Activated CD4-positive, CD25-positive, alpha-beta regulatory T cell treated with anti-CD3 and anti-CD28 coated beads, Interleukin-2, amount 50 U/mL, for 16 hours (primary cell): ENCODE measurements at places on chromosomes 4 and X.

DNA sequence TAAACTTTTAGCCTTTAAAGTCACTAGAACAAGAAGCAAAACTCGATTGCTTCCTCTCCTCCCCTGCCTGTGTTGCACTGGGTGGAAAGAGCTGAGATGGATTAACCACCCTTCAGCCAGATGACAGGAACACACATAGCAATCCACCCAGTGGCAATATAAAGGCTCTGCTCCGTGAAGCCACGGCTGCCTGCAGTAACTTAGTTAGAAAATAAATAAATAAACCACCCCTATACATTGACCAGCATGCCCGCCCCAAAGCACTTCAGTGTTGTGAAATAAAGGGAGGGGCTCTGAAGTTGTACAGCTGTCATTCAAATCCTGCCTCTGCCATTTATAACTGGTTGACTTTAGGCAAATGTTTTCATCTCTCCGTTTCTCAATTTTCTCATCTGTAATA lies 217.1 kb upstream of the LDB2 start:
- no peak for DNase-seq

DNA sequence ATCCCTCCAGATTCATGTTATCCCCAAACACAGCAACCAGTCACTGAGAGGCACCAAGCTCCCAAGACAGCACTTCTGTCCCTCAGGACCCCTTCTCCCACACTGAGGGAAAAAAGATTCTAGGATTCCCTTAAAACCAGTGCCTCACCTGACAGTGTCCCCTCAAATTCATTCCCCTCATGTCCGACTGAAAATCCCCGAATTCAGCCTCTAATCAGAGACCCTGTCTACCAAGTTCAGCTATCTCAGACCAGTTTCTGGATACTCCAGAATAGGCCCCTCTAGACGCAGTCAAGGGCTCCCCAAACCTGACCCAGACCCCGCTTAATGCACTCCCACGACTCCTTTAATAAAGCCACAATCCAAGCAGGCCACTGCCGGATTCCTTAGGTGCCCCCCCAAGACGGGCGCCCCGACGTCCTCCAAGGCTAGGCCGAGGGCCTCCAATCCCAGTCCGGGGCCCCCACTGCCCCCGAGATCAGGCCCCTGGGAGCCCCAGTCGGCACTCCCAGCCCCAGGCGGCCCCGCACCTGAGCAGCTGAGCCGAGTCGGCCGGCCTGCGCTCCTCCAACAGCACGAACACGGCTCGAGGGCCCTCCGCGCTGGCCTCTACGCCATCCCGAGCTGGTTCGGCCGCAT lies 457 bp downstream of the TFE3 start:
- DNase-seq = no peak

DNA sequence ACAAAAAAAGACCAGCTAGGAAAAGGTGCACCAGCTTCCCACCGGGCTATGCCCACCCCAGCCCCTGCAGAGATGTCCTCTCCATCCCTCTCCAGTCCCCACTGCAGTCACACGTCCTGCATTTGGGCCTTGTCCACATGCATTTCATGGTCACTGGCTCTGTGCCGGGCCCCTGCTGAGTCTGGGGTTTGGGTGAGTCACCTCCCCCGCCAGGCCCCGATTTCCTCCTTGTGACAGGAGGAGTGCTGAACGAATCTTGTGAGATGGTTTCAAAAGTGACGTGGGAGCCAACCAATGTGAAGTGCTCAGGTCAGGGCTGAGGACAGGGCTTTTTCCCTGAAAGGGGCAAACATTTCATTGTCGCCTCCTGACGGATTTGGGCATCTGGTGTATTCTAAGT lies 7.1 kb downstream of the CPZ start:
- no peak for DNase-seq

- DNase-seq = no peak
These were observed 181.0 kb upstream of the EOLA2 start for GRCh38 chrX:150119323-150119722.

DNA sequence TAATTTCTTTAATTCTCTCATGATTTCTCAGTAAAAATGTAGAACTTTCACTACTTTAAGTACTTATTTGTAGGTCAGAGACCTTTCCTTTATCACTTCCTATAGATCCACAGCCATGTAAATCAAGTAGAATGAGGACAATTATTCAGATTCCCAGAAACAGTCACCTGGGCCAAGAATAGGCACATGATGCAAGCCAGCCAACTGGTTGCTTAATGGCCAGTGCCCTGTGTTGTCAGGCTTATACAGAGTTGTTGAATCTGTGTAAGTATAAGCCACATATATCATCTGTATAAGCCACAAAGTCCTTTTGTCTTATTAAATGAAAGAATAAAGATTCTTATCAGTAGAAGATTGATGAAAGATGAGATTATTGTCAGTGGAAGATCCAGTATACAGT lies 5.2 kb downstream of the BANK1 start:
- DNase-seq = no peak

DNA sequence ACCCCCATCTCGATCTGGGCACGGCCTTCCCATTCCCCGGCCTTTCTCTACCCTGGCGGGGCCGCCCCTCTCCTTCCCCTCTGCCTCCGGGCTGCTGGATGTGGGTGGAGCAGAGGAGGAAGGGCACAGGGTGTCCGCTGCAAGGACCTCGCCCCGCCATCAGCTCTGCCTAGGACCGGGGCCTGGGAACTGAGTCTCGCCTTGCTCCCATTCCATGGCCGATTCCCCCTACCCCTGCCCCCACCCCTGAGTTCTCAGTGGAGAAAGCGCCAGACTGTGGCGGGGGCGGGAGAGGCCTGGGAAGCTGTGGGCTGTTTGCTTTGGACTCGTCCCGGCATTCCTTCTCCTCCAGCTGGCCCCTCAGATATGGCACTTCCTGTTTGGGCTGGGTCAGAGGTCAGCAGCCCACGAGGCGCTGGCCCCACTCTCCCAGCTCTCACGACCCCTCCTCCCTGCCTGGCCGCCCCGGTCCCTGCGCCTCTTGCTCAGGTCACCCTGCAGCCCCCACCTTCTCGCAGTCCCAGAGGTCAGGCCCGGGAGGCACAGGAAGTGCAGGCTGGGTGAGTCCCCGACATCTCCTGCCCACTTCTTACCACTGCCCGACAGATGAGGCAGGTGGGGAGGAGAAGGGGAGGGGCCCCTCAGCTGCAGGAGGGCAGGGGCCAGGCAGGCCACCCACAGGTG lies 6.4 kb upstream of the BGN start:
- no peak for DNase-seq

- no peak for DNase-seq
These were observed 93.8 kb downstream of the APBB2 start for GRCh38 chr4:41120297-41121217.

DNA sequence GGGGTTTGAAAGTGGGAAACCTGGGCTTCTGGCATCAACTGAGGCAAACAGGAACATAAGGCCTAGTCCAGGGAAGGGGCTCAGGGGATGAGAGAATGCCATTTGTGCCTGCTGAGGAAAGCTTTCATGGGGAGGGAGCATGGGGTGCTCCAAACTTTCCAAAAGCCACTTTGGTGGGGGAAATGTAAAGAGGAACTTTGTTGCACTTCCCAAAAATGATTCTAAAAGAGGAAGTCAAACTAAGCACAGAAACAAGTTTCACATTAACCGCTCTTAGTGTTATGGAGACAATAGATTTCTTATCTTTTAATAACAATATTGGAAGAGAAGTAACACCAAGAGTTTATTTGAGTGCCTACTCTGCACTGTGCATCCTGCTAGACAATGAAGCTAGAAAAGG lies 32.3 kb downstream of the GAB3 start:
- DNase-seq = no peak

DNA sequence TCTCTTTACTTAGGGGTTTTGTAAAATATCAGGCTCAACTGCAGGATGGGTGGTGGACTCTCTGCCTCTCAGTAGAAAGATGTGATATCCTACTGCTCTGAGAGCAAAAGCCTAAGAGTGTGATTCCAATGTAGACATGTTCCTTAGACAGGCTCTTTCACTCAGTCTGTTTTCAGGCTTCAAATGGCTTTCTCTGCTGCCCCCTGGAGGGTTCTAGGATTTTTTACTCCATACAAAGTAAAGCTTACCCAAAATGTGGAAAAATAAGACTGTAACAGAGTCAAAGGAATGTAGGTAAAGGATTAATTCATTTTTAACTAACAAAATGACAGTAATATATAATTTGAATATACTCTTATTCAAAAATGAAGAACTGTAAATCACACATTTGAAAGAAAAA lies 32.1 kb downstream of the ZGRF1 start:
- DNase-seq = no peak

DNA sequence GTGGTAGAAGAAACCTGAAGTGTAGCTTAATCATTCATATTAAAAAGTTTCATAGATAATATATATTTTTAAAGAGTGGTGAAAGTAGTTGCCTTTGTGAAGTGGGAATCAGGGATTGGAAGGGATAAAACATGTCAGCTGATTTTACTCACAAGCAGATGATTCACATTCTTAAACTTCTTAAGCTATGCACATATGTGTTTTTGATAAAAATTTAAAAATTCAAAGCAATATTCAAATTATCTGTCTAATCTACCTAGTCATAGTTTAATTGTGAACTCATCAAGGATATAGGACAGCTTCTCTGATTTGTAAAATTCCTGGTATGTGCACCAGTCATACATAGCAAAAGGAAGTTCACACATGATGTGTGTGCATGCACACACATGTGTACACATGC lies 520.6 kb upstream of the PITX2 start:
- no peak for DNase-seq

- DNase-seq = no peak
These were observed 437.9 kb downstream of the AFF2 start for GRCh38 chrX:148938348-148938747.

- DNase-seq = peak; percentile 87
These were observed at the start of gene ADD1 for GRCh38 chr4:2843263-2843940. TSS of gene ADD1 (plus strand) at chr4:2843844. CDS start at chr4:2875916, 32,072 bp downstream.

GRCh38 chrX:76919761-76920160 lies 492.3 kb downstream of the MAGEE1 start:
- DNase-seq = no peak

- DNase-seq = no peak
These were observed 337.9 kb downstream of the CAMK2D start for GRCh38 chr4:113423631-113424030.

- DNase-seq = no peak
These were observed 32.0 kb downstream of the SMPX start for GRCh38 chrX:21725916-21726315.

- DNase-seq = no peak
These were observed 573.2 kb downstream of the CENPC start for GRCh38 chr4:66972087-66972486.

DNA sequence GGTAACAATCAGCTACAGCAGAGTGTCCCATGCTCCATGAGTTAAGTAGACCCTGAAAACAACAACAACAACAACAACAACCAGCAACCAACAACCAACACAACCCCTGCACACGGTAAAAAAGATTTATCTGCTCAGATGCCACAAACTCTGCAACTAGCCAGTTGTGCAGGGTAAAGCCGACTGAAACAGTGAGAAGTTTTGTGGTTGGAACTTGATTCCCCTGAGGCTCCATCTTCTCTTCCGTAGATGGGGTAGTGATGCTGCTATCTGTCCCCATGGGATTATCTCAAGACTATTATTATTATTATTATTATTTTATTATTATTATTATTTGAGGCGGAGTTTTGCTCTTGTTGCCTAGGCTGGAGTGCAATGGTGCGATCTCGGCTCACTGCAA lies 50.6 kb upstream of the RAPGEF2 start:
- no peak for DNase-seq

- DNase-seq = no peak
These were observed 1.8 kb downstream of the IQSEC2 start for GRCh38 chrX:53279296-53280237.

GRCh38 chr4:81454499-81454898 lies 17.2 kb downstream of the RASGEF1B start:
- DNase-seq = no peak

DNA sequence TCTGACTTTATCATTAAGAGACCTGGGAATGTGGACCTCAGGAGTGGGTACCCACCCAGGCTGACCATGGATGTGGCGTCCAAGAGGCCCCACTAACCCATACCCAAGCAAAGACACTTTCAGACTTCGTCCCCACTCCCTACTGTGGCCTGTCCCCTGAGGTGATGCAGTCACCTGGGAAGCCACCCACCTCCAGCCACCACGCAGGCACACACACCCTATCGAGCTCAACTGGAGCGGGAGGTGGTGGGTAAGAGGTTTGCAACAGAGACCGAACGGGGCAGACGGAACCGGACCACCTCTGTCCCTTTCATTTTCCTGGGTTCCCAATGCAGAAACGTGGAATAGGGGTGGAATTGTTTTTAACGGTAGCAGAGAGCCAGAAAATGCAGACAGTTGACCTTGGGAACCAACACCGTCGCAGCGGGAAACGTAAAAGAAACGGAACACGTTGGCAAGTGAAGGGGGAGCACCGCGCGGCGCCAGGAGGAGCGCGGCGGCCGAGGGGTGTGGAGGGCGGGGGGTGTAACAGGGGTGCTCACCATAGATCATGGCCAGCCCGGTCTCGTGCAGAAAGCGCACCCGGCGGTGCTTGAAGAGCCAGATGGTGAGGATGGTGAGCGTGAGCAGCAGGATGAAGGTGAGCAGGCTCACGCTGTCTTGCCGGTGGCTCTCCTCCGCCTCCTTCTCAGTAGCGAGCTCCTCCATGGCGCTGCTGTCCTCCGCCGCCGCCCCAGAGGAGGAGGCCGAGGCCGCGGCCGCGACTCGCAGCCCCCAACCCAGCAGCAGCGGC lies 559 bp downstream of the SLC9A7 start:
- DNase-seq = no peak

- no peak for DNase-seq
These were observed 79.2 kb upstream of the HS3ST1 start for GRCh38 chr4:11507920-11508319.

DNA sequence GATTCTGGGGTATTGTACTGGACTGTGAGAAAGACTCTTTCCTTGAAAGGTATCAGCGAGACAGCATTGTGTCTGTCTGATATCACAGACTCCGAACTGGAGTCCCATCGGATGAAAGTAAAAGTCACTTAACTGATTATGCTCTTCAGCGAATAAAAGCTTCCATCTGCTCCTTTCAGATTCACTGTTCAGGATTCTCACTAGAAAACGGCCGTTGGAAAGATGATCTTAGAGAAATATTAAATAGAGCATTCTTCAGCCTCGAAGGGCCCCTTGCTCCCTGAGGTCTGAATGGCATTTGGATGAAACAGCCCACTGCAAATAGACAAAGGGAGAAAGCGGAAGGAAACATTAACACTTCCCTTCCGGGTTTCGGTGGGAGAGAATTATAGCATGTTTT lies 416.2 kb upstream of the PRKX start:
- no peak for DNase-seq

- no peak for DNase-seq
These were observed 39.8 kb downstream of the GPM6A start for GRCh38 chr4:175772170-175772705.

DNA sequence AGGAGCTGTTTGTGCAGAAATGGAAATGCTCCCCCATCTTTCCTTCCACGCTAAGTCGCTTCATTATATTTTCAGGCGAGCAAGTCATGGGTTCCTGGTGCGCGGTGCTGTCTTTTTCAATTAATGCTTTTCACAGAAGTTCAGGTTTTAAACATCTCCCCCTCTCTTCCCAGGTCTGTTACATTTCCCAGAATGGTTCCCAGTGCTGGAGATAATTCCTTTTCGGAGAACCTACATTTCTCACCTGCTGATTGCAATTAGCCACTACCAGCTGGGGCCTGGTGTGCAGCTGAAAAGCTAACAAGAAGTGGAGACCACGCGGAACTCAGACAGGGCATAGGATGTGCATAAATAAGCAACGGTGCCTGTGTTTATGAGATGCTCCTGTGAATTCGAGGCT lies 217.8 kb downstream of the MID1IP1 start:
- no peak for DNase-seq
